IPS DF 6.9 (cell line): ENCODE measurements at places on chromosomes 1 and 21.

- H3K4me3 ChIP-seq = no peak overlapping the region
- H3K27ac ChIP-seq = no peak overlapping the region
- H3K36me3 ChIP-seq = no peaks in the 10 kb centered on the region
- DNase-seq = no peak
These were observed 34.2 kb downstream of the EFCAB7 start for GRCh38 chr1:63557365-63557987.

DNA sequence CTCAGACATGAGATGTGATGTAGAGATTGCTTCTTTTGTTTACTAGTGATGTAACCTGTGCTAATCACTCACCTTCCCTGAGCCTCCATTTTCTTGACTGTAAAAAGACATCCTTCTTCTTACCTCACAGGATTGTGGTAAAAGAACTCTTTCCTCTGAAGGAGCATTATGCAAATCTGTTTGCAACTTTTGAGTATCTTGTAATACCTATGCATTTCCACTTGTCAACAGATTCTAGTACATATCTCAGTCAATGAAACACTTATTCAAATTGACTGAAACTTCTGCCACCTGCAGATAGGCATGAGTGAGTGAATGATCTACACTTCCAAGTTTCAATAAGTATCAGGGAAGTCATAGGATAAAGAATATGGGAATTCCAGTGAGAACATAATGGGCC lies 174.7 kb downstream of the HHIPL2 start:
- DNase-seq = no peak
- no peak overlapping the region for H3K4me3 ChIP-seq
- no peaks in the 10 kb centered on the region for H3K36me3 ChIP-seq
- no peaks in the 10 kb centered on the region for H3K4me1 ChIP-seq
- no peaks in the 10 kb centered on the region for H3K27me3 ChIP-seq

GRCh38 chr1:9058465-9058864 lies 11.0 kb downstream of the SLC2A5 start:
- peaks cover 3% of the 10 kb centered on the region; the same call in 1 of the 2 replicates for H3K4me1 ChIP-seq
- H3K36me3 ChIP-seq = no peaks in the 10 kb centered on the region; the same call in 1 of the 2 replicates
- no peak overlapping the region for H3K4me3 ChIP-seq
- no peak for DNase-seq

- no peak overlapping the region for H3K4me3 ChIP-seq
- no peak overlapping the region for H3K27ac ChIP-seq
- H3K36me3 ChIP-seq = no peaks in the 10 kb centered on the region
- DNase-seq = no peak
These were observed 54.9 kb downstream of the MAB21L3 start for GRCh38 chr1:116166011-116166571.

- no peak overlapping the region for H3K27ac ChIP-seq
- no peak for DNase-seq
- H3K4me3 ChIP-seq = no peak overlapping the region
- no peaks in the 10 kb centered on the region for H3K36me3 ChIP-seq
- no peaks in the 10 kb centered on the region for H3K4me1 ChIP-seq
These were observed 7.6 kb downstream of the CHD5 start for GRCh38 chr1:6172549-6172948.

DNA sequence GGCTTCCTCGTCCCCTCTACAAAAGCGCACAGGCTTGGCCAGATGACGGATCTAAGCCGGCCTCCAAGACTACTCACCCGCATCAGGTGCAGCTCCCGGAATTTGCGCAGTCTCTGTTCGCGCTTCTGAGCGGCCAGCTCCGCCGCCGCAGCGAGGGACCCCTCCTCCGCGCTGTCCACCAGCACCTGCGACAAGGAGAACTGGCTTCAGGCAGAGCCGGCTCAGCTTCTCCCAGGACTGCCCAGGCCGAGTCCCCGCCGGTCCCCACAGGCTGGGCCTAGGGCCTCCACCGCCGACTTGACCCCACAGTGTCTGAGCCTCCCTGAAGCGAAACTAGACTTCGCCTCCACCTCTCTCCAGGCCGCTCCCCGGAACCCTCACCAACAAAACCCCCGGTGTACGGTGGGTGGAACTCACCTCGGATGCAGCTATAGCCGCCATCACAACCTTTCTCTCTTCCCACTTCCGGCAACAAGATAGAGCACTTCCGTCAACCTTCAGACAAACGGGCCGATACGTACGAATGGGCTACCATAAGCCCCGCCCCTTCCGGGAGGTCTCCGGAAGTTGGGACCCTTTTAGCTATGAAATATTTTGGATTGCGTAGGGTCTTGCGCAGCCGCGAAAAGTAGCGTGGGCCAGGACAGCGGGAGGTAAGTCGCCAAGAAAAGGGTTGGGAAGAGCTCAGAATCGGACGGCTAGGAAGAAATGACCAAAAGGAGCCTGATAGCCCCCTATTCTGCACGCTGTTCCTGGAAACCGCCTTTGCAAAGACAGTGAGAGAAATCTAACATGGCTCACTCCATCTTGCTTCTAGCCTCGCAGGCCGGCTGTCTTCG lies at the start of gene SYF2:
SYF2 (minus strand) TSS at position 476 of the 839 bp plus-strand sequence; CDS start at position 441, 35 bp downstream.
- no peak within 1 kb of the TSS for H3K27ac ChIP-seq
- no peak for DNase-seq
- no peaks in the 10 kb centered on the region for H3K4me1 ChIP-seq
- H3K4me3 ChIP-seq = peak within 1 kb of the TSS; percentile 87
- no peaks in the 10 kb centered on the region for H3K27me3 ChIP-seq

DNA sequence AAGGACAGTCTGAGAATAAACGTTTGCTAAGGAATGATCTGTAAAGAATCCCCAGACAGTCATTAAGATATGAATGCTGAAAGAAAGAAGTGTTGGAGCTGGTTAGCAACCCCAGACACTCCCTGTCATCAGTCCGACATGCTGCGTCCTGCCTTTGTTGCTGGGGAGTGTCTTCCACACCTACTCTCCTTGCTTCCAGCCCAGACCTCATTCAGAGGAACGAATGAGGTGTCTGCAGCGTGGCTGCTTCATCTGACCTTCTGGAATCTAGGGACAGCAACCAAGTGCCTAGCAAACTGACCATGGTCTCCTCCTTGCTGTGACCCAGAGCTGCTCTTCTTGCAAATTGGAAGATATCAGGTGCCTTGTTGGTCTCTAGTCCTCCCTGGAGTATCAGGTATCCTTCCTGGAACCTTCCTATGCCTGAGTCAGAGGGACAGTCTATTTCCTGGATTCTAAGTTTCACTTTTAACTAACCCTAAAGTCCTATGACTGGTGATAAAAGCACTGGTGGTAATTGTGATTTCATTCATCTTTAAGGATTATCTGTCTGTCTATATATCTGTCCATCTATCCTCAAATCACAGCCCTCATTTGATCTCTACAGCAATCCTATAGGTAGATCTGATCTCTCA lies 45.3 kb downstream of the NFASC start:
- H3K4me1 ChIP-seq = peaks cover 3% of the 10 kb centered on the region
- H3K4me3 ChIP-seq = no peak overlapping the region
- H3K27ac ChIP-seq = no peak overlapping the region
- no peak for DNase-seq

GRCh38 chr1:164905869-164906268 lies 346.9 kb downstream of the PBX1 start:
- no peak overlapping the region for H3K27ac ChIP-seq
- H3K4me3 ChIP-seq = no peak overlapping the region
- no peak for DNase-seq
- H3K4me1 ChIP-seq = no peaks in the 10 kb centered on the region; the same call in 1 of the 2 replicates
- H3K27me3 ChIP-seq = no peaks in the 10 kb centered on the region

DNA sequence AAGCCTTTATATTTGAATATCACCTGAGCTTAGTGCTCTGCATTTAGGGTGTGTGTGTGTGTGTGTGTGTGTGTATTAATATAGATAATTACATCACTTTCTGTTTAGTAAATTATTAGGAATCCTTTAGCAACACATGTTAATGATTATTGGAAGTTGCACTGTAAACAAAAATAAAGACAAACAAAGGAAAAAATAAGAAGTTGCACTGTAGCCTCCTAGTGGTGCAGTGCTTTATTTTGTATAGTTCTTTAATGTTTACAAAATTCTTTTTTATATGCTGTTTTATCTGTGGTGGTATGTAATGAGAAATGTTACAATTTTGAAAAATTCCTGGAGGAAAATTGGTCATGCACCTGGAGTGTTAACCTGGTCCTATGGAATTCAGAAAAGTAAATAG lies 69.2 kb downstream of the UBE4B start:
- no peaks in the 10 kb centered on the region for H3K27me3 ChIP-seq
- H3K36me3 ChIP-seq = peaks cover 9% of the 10 kb centered on the region; the same call in 1 of the 2 replicates
- H3K27ac ChIP-seq = no peak overlapping the region
- no peak for DNase-seq
- H3K4me1 ChIP-seq = no peaks in the 10 kb centered on the region; the same call in 1 of the 2 replicates

GRCh38 chr1:178484698-178485225 lies 12.0 kb downstream of the CLEC20A start:
- no peaks in the 10 kb centered on the region for H3K27me3 ChIP-seq
- H3K36me3 ChIP-seq = no peaks in the 10 kb centered on the region; the same call in 1 of the 2 replicates
- H3K4me3 ChIP-seq = no peak overlapping the region
- no peaks in the 10 kb centered on the region for H3K4me1 ChIP-seq

DNA sequence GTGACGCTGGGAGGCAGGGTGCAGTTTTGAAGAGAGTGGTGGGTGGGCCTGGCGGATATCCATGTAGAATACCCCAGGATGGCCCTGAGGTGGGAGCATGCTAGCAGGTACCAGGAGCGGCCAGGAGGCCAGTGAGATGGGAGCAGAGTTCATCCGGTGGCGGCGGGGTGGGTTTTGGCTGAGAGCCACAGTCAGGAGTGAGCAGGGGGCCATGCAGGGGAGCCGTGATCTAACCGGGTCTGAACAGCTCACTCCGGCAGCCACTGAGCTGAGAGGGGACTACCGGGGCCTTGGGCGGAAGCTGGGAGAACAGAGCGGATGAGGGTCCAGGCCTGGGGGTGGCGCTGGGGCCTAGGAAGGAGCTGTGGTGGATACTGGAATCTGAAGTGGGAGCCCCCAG lies 47.6 kb upstream of the LRP8 start:
- no peak overlapping the region for H3K4me3 ChIP-seq
- no peak overlapping the region for H3K27ac ChIP-seq
- no peaks in the 10 kb centered on the region for H3K27me3 ChIP-seq
- H3K4me1 ChIP-seq = peaks cover 7% of the 10 kb centered on the region
- no peaks in the 10 kb centered on the region for H3K36me3 ChIP-seq
- no peak for DNase-seq

DNA sequence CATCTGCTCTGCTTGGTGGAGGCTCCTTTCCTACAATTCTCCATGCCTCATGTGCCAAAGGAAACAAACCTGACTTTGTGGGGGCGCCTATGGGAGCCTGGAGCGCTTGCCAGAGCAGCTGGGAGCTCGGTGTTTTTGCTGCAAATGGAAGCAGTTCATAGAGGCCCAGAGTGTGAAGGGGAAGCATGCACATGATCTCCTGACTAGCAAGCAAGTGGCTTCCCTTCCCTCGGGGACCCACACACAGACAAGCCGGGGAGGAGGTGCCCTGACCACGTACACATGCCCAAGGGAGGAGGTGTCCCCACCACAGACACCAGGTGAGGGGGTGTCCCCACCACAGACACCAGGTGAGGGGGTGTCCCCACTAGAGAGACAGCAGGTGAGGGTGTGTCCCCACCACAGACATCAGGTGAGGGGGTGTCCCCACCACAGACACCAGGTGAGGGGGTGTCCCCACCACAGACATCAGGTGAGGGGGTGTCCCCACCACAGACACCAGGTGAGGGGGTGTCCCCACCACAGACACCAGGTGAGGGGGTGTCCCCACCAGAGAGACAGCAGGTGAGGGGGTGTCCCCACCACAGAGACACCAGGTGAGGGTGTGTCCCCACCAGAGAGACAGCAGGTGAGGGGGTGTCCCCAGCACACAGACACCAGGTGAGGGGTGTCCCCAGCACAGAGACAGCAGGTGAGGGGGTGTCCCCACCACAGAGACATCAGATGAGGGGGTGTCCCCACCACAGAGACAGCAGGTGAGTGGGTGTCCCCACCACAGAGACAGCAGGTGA lies 106.8 kb downstream of the CRYAA start:
- no peaks in the 10 kb centered on the region for H3K27me3 ChIP-seq
- no peak overlapping the region for H3K27ac ChIP-seq
- H3K4me1 ChIP-seq = peaks cover 5% of the 10 kb centered on the region; the same call in 1 of the 2 replicates
- DNase-seq = no peak
- H3K4me3 ChIP-seq = no peak overlapping the region

DNA sequence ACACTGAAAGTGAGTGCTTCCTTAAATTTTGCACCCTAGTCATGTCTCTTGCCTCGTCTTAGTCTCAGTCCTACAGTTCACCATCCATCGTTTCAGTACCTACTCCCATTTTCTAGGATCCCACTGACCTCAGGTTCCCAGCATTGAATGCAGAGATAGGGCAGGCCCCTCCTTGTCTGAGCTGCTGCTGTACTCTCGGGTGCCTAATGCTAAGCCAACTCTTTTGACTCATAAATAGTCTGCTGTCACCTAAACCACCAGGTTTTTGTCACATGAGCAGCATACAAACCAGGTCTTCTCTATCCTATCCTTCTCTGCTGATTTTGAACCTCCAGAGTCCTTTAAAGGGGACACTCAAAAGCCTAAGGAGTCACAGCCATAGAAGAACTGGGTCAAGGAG lies 3.0 kb downstream of the ARHGAP30 start:
- H3K4me3 ChIP-seq = no peak overlapping the region
- H3K4me1 ChIP-seq = no peaks in the 10 kb centered on the region; the same call in 1 of the 2 replicates
- no peak for DNase-seq
- no peak overlapping the region for H3K27ac ChIP-seq
- H3K36me3 ChIP-seq = no peaks in the 10 kb centered on the region

DNA sequence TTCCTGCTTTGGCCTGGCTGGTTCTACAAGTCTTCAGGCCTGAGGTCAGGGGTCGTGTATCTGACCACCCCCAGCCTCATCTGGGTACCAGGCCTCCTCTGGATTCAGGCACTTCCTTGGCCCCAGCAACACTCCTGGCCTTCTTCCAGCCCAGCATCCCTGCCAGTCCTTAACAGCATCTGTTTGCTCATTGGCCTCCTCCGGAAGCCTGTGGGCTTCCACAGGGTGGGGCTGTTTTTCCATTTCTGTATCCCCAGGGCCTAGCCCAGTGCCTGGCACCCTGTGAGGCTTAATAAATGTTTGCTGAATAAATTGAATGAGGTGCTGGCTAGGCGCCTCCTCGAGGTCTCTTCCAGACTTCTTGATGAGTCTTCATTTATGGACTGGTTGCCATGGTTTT lies 21.5 kb upstream of the GPR37L1 start:
- H3K27ac ChIP-seq = no peak overlapping the region
- H3K4me3 ChIP-seq = no peak overlapping the region
- no peaks in the 10 kb centered on the region for H3K27me3 ChIP-seq
- no peaks in the 10 kb centered on the region for H3K36me3 ChIP-seq
- no peak for DNase-seq

DNA sequence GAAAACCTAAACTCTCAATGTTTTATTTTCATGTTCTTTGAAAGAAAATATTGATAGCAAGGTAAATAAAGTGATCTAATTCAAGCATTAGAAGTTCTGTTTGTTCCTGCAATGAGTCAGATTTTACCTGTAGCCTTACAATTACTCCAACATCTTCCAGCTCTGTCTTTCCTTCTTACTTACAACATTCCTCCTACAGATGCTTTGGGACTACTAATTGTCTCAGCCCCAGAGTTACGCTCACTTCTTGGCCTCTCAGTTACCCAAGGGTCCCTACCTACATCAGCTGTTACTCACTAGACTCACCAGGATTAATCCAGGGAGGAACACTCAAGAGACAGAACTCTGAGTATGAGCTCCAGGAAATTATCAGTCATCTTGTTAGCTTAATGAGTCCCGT lies 26.4 kb downstream of the OR14A16 start:
- H3K36me3 ChIP-seq = no peaks in the 10 kb centered on the region
- no peak overlapping the region for H3K27ac ChIP-seq
- no peaks in the 10 kb centered on the region for H3K27me3 ChIP-seq
- DNase-seq = no peak
- no peak overlapping the region for H3K4me3 ChIP-seq
- no peaks in the 10 kb centered on the region for H3K4me1 ChIP-seq
